ENCODE measurements at places on chromosomes 1 and 21.

DNA sequence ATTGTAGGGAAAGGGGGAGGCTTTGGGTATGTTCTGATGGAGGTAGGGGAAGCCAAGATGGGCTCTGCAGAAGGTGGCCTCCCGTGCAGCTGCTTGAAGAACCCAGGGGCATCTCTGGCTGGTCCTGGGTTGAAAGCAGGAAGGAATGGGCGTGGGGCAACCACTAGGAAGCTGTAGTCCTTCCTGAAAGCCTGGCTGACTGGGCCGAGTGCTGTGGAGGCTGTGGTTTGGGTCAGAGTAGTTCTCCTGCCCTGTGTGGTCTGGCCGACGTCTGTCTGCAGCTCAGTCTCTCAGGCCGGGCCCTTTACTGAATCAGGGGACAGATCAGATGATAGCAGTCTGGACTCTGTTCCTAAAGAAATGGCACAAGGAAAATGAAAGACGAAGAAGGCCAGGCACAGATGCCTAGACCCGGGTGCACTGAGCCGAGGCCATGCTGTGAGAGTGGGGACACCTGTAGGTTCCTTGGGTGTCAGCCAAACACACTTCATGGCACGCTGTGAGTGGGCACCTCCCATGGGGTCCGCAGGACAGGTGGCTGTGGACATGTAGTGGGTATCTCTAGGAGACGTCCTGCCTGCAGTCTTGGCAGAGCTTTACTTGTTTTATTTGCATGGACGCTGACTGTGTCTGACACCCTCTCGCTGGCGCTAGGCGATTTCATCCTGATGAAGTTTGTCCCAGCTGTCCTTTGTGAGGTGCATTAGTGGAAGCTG lies 87.0 kb downstream of the POFUT2 start:
- DNase-seq, result no peak

DNA sequence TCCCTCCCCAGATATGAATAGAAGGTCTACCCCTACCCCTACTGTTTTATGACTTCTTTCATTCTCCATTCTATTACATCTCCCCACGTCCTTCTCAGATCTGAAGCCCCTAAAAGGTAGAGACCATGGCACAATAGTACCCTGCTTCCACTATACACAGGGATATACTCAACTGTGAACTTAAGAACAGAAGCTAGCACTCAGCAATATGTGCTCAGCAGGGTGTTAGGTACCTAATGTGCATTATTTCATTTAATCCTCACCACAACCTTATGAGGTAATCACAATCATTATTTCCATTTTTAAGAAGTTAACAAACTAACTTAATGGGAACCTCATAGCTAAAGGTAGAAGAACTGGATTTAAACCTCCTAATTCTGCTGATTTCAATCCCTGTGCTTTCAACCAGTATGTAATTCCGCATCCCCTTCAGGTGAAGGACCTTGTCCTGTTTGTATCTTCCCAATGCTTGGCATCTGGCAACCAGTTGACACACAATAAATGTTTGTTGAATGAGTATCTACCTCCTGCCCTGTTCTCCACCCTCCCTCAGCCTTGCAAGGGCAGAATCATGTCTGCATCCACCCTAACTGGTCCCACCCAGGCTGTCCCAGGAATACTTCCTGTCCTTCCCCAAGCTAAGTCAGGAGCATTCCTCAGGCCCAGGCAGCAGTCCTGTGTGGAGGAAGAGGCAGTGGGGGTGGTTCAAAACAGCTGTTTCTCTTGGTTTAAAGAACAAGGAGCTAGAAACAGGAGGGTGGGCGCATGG lies 6.5 kb downstream of the DENND2D start:
- no peak for DNase-seq

DNA sequence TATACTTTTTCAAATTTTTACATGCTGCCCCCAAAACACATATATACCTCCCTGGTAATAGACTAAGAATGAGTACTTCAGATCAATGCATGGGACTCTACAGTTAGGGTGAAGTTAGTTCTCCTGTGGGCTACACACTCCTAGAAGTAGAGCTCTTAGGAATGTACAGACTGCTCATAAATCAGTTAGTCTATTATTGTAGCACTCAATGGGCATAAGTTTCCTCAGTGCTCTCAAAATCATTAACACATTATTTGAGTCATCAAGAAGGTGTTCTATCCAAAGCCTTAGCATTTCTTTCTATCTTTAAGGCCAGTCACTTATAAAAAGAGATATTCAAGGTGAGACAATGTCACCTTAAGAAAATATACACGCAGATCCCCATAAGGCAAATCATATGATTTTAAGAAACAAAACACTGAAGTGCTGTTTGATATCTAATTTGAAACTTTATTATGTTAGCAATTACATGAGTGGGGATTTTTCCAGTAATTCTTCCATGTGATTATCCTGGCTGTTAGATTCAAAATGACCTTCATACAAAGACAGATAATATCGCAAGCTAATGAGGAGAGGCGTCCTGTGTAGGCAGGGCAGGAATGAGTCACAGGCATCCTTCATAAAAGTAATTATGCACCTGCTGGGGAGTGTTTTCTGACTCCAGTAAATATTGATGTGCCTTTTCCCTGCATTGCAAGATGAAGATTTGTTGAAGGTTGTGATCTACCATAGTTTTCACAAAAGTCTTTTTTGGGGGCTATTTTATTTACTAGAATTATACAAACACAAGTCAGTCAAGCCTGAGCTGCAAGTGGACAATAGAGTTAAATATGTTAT lies 167.2 kb upstream of the ATP1B1 start:
- DNase-seq, result no peak

DNA sequence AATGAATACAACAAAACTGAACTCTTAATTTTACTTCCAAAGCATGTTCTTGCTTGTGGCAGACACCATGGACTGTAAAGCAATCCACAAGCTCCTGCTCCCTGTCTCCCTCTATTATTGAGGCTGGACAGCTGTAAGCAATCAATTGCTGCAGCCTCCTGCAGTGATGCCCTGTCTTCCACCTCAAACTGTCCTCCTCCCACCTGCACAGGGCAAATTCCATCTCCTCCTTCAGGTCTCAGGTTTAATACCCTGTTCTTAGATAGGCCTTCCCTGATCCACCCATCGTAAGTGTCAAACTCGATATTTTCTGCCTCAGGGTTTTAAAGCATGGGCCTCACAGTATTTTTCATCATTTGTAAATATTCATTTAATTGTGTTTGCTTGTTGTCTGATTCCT lies 81.8 kb downstream of the LYST start:
- DNase-seq, result no peak

DNA sequence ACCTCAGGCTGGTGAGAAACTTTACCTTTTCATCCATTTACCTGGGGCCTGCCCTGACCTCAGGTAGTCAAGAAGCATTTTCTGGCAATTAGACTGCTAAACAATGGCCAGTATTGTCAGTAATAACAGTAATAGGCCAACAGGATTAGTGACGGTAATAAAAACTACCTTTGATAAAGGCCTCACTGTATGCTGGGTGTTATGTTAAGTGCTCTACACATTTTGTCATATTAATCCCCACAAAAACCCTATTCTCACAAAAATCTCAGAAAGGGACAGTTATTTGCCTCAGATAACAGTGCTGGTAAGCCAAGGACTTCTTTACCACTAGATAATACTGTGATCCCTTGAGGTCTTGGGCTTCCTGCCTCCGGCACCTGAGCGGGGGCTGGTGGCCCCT lies 191.4 kb downstream of the FOXD2 start:
- no peak for DNase-seq

GRCh38 chr1:111441573-111442192 lies 7.4 kb downstream of the WDR77 start:
- DNase-seq, result peak; percentile 32

DNA sequence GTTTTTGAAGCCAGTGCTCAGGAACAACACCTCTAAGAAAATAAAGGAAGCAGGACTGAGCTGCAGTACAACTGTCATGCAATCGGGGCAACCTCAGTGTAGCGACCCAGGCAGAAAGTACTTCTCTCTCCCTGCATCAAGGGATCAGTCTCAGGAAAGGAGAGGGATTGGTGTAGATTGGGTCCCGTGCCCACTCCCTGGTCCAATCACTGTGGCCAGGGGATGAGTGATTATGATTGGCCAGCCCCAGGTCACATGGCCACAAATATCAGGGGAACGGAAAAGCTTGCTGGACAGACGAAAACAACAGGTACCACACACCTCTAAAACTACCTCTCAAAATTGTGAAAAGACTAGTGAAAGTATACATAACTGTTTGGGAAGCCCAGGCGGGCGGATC lies 136.2 kb upstream of the F3 start:
- no peak for DNase-seq

GRCh38 chr1:114510274-114511031 lies 550 bp downstream of the TRIM33 start:
- peak; percentile 39 for DNase-seq

- no peak for DNase-seq
Observed at GRCh38 chr1:194223596-194223995, 1037.2 kb upstream of the B3GALT2 start.

- no peak for DNase-seq
Observed at GRCh38 chr1:174174461-174175329, 15.4 kb downstream of the RABGAP1L start.

GRCh38 chr1:184634296-184634695 lies 120.4 kb downstream of the EDEM3 start:
- DNase-seq, result no peak

DNA sequence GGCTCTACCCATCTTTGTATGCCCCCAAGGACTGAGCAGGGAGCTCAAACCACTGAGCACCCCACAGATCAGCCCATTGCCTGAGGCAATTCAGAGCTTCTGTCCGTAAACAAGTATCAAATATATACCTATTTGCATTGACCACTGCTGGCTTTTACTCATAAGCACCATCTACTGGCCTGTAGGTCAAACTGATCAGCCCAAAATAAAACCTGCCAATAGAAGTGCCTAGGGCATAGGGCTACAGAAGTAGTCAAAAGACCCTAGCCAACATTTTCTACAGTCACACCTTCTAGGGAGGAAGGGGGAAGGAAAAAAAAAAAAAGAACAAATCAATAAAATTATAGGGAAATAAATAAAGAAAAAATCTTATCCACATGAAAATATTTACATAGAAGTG lies 5.3 kb upstream of the LCE3D start:
- no peak for DNase-seq

- DNase-seq, result no peak
Observed at GRCh38 chr21:33936301-33937038, 20.9 kb upstream of the ATP5PO start.

- no peak for DNase-seq
Observed at GRCh38 chr1:110005971-110006370, 21.4 kb downstream of the AHCYL1 start.
